NCI-H187 treated with DMSO at 0.1 percent for 48 hours (cell line): ENCODE measurements at places on chromosomes 7 and 10.

DNA sequence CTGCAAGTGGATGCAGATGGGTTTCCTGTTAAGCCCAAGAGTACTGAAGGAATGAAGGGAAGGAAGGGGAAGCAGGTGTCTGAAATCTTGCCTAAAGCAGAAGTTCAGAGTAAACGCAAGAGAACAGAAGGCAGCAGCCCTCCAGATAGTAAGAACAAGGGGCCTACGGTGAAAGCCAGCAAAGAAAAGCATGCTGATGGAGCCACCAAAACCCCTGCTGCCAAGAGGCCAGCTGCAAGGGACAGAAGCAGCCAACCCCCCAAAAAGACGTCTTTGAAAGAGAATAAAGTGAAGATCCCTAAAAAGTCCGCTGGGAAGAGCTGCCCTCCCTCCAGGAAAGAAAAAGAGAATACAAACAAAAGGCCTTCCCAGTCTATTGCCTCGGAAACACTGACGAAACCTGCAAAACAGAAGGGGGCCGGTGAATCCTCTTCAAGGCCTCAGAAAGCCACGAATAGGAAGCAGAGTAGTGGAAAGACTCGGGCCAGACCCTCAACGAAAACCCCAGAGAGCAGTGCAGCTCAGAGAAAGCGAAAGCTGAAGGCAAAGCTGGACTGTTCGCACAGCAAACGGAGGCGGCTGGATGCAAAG, 152.5 kb downstream of the LCOR start:
- DNase-seq: no peak

DNA sequence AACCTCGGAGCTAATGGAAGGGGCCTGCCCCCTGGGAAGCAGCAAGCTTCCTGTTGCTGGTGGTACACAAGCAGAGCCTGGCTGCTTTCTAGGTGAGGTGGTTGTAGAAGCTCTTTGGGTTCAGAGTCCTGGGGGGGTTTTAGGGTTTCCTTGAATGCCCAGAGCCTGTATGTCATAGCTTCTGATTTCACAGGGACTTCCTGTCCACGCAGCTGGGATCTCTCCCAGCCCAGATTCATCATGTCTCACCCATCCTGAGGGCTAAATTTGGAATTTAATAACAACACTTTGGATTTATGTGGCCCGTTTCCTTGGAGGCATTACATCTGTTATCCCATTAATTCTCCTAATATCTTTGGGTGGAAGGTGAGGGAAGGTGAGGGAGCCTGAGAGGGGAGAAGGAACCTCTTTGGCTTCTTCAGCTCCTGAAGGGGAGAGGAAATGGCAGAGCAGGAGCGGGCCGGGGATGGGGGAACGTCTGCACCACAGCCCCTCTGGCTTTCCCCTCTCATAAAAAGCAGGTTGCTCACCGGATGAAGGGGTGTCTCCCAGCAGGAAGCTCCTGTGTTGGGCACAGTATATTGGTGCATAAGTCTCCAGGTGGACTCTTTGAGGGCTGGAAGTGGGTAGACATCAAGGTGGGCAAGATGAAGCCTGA, 19.7 kb downstream of the RPS24 start:
- no peak for DNase-seq

GRCh38 chr10:62113680-62114079, 155.0 kb downstream of the RTKN2 start:
- no peak for DNase-seq

DNA sequence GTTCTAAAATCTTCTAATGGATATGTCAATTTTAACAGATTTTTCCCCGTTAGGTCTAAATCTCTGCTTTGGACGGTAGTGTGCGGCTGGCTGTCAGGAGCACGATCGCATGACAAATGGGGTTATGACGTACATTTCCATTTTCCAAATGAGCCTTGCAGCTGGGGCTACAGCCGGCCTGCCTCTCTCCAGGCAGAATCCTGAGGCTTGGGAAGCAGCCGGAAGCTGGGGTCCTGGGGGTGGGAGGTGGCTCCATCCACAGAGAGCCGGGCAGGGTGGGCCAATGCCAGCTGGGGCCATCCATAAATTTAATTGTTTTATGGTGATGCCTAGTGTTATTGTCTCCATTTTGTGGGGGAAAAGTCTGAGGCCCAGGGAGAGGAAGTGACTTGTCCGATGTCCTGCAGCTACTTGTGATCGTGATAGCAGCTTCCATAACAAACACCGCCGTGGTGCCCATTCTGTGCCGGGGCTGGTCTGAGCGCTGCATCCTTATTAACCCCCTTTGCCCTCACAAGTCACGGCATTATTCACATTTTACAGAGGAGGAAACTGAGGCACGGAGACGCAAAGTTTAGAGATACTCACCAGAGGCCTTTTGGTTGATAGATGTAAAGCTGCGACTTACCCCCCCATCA, 53.0 kb upstream of the EBF3 start:
- DNase-seq: no peak

DNA sequence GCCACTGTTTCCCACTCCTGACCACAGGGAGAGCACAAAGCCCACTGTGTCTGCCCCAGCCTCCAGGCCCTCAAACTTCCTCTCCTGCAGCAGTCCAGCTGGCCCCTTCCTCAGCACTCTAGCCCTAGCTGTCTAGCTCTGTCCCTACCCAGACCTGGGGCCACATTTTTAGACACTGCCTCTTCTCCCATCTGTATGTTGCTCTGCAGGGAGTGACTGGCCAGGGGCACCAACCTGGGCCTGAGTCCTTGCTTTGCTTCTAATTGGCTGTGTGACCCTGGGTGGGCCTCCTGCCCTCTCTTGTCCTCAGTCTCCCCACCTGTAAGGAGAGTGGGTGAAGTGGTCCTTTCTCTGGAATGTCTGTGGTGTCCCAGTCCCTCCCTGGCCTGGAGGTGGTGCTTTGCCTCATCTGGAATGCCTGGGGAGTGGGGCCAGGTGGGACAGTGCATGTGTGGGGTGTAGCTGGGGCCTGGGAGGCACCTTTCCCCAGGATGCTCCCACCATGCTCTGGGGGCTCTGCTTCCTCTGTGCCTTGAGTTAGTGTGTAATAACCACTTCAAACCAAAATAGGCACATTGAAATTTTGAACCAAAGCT, 25.1 kb downstream of the AQP1 start:
- DNase-seq: no peak

DNA sequence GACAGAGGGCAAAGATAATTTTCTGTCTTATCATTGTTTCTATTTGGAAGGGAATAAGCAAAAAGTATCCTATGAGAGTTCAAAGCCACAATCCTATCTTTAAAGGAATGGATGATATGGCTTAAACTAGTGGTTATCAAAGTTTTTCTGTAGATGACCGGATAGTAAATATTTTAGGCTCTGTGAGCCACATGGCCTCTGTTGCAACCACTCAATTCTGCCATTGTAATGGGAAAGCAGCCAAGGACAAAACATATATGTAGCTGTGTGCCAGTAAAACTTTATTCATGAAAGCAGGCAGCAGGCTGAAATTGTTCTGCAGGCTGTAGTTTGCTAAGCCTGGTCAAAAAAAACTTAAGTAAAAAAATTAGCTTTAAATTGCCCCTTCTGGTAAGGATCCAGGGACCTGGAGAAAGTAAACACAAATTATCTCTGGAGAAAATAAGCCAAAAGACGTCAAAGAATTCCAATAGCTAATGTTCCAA, 73.3 kb downstream of the THSD7A start:
- no peak for DNase-seq

DNA sequence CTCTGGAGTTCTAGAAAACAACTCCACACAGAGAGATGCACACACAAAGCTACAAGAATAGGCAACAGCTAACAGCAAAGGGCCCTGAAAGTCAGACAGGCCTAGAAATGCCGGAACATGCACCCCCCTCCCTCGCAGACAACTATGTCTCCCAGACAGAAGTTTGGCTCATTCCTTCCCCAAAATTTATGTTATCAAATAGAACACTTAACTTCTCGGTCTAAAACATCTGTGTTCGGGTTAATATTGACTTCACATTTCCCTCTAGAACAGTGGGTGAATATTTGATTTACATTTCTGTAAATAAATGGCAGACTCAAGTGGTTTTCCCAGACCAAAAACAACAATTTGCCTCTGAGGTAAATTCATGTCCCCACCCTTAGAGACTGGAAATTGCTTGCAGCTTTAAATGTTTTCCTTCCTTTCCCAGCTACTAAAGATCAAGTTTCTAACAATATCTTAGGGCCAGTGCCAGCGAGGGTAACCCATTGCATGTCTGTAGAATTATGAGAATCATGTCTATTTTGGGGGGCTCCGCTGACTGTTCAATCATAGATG, 92.5 kb upstream of the INHBA start:
- no peak for DNase-seq

GRCh38 chr10:125000366-125001312, 58.7 kb downstream of the ZRANB1 start:
- DNase-seq: no peak

- DNase-seq: no peak
Measured at GRCh38 chr7:71543396-71543795, 411.5 kb downstream of the GALNT17 start.

- DNase-seq: no peak
Measured at GRCh38 chr10:12797471-12798262, 203.8 kb downstream of the CCDC3 start.

GRCh38 chr10:74040200-74041126, 42.5 kb downstream of the VCL start:
- no peak for DNase-seq

DNA sequence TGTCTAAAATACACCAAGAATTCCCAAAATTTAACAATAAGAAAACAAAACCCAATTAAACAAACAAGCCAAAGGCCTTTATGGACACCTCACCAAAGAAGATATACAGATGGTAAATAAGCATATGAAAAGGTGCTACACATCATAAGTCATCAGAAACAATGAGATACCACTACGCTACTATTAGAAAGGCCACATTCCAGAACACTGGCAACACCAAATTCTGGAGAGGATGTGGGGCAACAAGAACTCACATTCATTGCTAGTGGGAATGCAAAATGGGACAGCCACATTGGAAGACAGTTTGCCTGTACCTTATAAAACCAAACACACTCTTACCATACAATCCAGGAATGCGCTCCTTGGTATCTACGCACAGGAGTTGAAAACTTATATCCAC, 291.4 kb downstream of the TNS3 start:
- DNase-seq: no peak

DNA sequence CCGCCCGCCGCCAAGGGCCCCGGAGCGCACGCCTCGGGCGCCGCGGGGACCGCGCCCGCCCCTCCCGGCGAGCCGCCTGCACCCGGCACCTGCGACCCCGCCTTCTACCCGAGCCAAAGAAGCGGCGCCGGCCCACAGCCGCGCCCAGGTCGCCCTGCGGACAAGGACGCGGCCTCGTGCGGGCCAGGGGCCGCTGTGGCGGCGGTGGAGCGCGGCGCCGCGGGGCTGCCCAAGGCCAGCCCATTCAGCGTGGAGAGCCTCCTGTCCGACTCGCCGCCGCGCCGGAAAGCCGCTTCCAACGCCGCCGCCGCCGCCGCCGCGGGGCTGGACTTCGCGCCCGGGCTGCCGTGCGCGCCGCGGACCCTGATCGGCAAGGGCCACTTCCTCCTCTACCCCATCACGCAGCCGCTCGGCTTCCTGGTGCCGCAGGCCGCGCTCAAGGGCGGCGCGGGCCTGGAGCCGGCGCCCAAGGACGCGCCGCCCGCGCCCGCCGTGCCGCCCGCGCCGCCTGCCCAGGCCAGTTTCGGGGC, 3.5 kb downstream of the UNCX start:
- no peak for DNase-seq

- no peak for DNase-seq
Measured at GRCh38 chr10:114868870-114869519, 47.4 kb downstream of the FHIP2A start.

DNA sequence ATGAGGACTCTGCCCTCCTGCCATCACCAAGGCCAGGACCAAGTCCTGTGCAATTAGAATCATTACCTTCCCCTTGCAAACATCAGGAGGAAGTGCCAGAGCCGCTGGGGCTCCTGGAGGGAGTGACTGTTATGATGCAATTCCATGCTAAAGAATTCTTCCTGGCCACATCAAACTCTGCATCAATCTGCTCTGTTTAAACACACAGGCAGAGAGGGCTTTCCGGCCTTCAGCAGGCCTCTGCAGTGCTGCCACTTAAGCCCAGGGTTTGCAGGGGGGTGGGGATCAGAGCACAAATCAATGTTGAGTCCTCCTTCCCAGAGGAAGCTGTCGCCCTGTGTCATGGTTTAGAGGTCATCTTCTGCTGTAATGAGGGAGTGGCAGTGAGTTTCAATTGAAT, 58.1 kb downstream of the CTBP2 start:
- DNase-seq: no peak

GRCh38 chr7:112161253-112162141, 44.7 kb downstream of the DOCK4 start:
- no peak for DNase-seq

- no peak for DNase-seq
Measured at GRCh38 chr7:77425101-77426051, 9.2 kb upstream of the GSAP start.

DNA sequence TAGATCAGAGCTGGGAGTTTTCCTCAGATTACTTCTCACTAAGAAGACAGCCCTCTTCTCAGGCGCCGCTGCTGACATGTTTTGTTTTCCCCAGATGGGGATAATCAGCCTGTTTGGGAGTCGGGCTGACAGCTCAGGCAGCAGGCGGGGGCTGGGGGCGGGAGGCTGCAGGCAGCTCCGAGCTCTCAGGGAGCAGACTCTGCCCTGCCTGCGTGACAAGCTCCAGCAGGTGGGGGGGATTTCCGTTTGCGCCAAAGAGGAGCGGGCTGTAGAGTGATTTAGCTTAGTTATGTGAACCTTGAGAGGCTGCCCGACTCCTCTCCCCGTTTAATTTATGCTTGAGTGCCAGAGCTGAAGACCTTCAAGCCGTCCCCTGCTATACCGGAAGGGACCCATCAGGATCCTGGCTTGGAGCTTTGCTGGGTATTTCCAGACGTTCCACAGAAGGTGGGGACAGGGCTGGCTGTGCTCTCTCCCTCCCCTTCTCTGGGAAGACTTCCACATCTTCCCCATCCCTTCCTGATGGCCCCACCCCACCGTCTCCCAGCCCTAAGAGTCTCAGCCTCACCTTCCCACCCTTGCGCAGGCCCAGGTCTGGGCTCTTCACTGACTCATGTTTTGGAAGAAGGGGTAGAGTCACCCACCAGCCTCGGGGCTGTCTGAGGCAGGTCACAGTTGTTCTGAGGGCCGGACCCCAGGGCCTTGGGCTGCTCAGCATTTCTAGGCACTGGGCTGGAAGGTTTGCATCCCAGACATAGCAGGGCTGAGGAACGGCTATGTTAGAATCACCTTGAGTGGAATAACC, 24.7 kb upstream of the ADCYAP1R1 start:
- DNase-seq: no peak

- no peak for DNase-seq
Measured at GRCh38 chr7:129657363-129657762, 45.8 kb downstream of the NRF1 start.

GRCh38 chr10:60525716-60526585, 136.3 kb upstream of the ANK3 start:
- no peak for DNase-seq

GRCh38 chr7:156985101-156985992, 25.1 kb downstream of the MNX1 start:
- no peak for DNase-seq

GRCh38 chr7:125670926-125671572, 741.4 kb upstream of the POT1 start:
- DNase-seq: no peak

DNA sequence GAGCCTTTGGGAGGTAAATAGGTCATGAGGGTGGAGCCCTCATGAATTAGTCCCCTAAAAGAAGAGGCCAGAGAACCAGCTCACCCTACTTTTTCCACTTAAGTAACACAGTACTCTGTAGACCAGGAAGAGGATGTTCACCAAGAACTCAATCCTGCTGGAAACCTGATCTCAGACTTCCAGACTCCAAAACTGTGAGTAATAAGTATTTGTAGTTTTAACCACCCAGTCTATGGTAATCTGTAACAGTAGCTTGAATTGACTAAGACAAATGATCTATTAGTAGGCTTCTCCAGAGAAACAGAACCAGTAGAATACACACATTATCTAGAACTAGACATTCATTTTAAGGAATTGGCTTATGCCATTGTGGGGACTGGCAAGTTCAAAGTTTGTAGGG, 51.5 kb downstream of the ANKMY2 start:
- DNase-seq: no peak
